ENCODE measurements at places on chromosomes 3 and 15.

GRCh38 chr3:41258239-41258800 lies 59.0 kb downstream of the CTNNB1 start:
- DNase-seq = peak; percentile 23

- no peak for DNase-seq
Measured at GRCh38 chr15:41464889-41465580, 28.6 kb upstream of the ITPKA start.

DNA sequence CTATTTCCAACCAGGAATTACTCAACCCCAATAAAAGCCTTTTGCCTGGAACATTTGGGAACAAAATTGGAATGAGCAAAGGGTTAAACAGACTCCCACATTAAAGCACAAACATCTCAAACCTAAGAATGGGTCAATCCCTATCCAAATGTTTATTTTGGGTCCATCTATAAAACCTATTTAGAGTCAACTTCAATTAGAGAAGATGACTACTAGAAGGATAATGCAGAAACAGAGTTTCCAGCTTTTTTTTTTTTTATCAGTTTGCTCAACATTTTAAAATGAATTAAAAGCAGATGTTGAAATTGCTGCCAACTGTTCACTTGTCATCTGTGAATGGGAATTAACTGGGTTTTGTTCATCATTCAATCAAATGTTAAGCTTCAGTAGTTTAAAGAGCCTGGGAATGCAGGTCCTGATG lies 4.1 kb upstream of the TBC1D23 start:
- DNase-seq = peak; percentile 69

DNA sequence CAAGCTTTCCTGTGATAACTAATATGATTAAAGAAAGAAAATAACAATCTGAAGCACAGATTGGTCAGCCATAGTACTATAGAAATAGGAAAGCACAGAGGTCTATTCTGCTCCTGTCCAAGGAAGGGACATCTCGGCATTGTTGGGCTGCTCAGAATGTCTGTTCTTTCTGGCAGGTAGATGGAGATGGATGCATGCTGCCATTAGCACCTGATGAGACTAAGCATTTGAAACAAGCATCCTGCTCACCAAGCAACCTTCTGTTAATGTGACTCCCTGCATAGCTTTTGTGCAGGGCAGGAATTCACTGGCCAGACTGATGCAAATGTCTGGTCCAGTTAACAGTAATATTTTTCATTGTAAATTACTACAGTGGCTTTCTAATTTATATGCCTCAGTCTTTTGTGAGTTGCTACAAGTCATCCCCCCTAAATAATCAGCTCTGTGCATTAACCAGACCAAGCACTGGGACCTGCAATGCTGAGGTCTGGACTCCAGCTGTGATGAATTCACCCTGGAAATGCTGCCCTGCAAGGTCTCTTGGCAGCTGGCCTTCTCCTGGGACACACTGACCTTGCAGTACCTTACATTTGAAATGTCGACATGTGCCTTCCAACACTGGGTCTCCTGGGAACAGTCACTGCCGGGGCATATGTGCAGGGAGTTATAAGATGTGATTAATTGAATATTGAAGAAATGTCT lies 1123.7 kb downstream of the IGSF11 start:
- DNase-seq = no peak

GRCh38 chr3:182905623-182906022 lies 74.7 kb downstream of the DCUN1D1 start:
- no peak for DNase-seq

DNA sequence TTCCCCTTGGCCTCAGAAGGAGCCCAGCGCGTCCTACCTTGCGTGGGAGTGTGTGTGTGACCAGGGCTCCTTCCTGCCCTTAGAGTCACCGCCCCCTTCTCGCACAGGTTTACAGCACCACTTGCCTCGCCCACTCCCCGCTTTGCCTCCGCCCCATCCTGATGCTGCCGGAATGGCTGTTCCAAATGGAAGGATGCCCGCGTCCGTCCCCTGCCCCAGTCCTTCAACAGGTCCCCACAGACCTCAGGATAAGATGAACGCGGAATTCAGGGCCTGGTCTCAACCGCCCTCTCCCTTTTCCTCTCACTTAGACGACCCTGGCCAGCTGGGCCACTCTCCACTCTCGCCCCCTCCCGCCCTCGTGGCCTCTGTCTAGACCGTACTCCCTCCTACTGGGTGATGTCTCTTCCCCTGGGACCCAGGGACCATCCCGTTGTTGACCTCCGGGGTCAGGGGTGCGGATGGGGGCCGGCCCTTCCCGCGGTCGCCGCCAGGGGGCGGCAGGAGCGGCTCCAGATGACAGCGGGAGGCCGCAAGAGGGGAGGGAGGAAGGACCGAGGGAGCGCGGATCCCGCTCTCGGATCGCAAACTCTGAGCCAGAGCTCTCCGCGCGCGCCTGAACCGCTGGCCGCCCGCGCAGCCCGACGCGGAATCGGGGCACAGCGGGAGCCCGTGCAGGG lies at the start of gene THSD4:
Gene THSD4, plus strand, starts transcription at position 585 of the 680 bp plus-strand sequence.
- DNase-seq = peak; percentile 70

DNA sequence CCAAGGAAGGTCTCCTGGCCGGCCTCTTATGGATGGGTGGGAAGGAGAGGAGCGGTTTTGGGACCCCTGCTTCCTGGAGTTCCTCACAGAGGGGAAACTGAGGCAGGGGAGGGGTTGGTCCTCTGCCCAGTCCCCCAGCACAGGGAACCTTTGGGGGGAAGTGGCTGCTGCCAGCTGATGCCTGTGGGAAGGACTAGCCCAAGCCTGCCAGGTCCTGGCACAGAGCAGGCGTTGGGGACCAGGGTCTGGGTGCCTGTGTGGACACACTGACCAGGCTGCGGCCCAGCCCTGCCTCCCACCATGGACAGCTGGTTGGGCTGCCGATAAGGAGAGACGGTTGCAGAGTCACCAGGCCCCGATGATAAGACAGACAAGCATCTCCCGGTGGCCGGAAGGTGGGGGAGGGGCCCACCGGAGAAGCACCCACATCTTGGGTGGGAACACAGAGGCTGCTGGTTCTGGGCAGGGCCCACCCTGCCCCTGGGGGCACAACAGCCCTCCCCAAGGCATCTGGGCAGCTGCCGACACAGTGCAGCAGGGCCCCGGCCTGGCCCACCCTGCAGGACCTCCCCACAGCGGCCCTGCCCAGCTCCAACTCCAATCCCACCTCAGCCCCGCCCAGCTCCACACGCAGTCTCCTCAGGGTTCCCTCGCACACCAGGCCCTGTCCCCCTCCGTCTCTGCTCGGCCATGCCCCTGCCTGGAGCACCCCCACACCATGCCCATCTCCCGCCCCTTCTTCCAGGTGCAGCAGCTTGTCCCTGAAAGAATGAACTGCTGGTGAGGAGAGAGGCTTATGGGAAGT lies 50.7 kb downstream of the DNAJB8 start:
- no peak for DNase-seq

- DNase-seq = no peak
Measured at GRCh38 chr15:76084256-76084655, 24.5 kb downstream of the TMEM266 start.

- peak; percentile 73 for DNase-seq
Measured at GRCh38 chr3:30632065-30632464, 25.7 kb downstream of the TGFBR2 start.

DNA sequence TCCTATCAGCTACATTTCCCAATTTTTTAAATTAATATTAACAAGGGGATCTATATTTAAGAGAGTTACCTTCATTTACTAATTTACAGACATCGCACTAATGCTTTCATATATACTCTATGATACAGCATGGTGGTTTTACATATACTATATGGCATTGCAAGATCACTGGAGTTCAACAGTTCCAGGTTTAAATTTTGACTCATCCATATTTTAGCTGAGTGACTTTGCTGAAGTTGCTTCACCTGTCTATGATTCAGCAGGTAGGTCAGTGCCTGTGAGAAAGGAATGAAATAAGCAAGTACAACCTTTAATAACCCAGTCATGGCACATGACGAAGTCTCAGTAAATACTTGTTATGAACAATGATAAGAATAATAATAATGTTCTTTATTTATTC lies 211.1 kb downstream of the P3H2 start:
- no peak for DNase-seq

- no peak for DNase-seq
Measured at GRCh38 chr15:31733424-31733823, 296.9 kb upstream of the CHRNA7 start.

- DNase-seq = no peak
Measured at GRCh38 chr3:40337136-40338108, 27.9 kb downstream of the EIF1B start.

DNA sequence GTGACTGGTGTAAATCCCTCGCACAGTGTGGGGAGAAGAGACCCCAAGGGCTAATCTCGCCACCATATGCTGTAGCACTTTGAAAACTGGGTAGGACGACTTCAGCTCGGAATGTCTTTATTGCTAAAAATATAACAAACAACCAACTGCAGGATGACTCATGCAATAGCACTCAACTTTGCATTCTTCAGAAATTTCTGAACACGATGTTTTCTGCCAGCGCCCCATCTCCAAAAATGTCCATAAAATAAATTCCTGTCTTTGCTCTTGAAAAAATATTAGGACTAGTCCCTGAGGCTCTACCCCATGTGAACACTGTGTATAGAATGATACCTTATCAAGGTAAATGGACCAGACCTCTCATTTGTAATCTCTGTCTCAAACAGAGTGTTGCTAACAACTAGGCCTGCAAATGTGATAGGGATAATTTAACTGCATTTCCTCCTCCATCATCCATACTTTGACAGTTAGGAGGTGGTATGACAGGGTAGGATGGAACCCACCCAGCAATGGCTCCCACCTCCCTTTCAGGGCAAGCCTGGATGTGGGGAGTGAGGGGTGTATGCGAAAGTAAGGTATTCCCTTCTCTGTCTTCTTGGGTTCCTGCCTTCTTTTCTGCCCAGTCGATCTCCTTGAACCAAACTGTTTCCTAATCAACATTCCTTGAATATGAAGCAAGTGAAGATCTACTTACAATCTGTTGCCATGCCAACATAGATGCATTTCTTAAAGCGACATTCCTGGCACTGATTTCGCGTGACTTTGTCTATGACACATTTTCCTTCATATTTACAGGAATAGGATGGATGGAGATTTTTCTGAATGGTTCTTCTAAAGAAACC lies 201.1 kb downstream of the NR1D2 start:
- peak; percentile 99 for DNase-seq

DNA sequence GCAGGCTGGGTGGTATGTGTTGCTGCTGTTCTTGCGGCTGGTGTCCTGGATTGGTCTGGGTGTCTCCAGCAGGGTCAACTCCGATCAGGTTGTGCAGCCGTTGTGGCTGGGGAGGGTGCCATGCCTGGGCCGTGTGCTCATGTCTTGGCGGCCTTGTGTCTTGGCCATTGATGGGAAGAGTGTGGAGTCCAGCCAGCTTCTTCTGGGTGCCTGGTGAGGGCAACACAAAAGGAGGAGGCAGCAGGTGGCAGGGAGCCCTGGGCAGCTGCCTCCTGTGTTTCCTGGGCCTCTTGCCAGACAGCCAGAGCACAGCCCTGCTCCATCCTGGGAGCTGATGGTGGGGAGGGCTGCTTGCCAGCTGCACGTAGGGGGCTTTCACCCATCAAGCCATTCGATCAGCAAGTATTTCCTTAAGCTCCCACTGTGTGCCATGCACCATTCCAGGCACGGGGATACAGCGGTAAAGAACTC lies 4.3 kb downstream of the CHAC1 start:
- peak; percentile 54 for DNase-seq

DNA sequence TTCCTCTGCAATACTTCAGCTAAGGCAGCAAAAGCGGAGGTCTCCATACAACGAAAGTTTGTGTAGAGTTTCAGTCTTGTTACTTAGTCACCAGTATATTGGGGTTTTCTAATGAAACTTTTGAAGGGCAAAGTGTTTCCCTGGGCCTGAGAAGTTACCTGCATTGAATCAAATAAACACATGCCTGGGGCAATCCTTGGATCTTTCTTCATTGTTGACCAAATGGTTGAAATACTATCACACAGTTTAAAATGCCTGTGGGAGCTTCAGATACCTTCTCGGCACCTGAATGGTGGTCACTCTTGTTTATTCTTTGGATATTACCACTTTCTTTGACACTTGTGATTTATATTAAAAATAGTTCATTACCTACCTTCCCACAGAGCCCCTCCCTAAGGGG lies 988 bp upstream of the CHSY1 start:
- no peak for DNase-seq

GRCh38 chr3:166283840-166284239 lies 446.6 kb upstream of the BCHE start:
- DNase-seq = peak; percentile 50

DNA sequence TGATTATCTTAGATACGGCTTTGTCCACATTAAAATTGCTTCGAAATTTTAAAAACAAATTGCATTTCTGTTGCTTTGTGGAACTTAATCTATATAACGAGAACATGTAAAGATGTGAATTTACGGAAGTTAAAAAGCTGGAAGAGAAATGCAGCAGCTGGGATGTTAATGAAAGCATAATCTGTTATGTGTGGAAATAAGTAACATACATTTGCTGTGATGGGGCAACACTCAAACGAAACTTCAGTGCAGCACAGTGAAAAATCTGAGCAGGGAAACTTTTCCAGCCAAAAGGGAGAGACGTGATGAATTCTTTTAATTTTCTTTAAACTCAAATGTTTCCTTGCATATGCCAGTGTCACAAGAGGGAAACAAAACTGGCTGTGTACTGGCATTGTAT lies 276.7 kb upstream of the LMCD1 start:
- DNase-seq = no peak

DNA sequence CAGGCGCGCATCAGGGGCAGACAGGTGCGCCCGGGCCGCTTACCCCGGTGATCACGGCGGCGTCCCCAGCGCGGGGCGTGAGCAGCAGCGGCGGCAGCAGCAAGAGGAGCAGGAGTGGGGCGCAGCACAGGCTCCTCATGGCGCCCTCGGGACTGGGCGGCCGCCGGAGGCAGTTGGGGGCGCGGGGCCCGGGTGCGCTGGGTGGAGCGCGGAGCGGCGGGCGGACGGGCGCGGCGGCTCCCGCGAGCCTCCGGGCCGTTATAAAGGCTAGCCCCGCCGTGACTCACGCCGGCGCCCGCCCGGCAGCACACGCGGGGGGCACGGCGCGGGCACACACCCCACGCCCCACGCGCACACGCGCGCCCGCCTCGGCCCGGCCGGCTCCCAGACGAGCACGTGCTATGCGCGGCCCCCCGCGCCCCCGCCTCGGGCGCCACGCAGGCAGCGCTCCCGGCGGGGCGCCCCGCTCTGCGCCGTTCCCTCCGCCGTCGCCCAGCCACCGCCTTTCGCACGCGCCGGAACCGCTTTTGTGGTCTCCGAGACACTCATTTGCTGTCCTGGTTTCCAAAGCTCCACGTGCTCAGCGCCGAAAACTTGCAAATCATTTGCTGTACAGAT lies at the start of gene PROK2:
Gene PROK2, minus strand, starts transcription at position 235 of the 618 bp plus-strand sequence. Its CDS starts 96 bp downstream, at position 139.
- no peak for DNase-seq

GRCh38 chr3:113205481-113205880 lies 5.9 kb upstream of the BOC start:
- no peak for DNase-seq

- no peak for DNase-seq
Measured at GRCh38 chr3:150519026-150519425, 27.3 kb downstream of the SERP1 start.

Data from AG10803 (cell line).